Stimulated activated CD4-positive, alpha-beta T cell treated with anti-CD3 and anti-CD28 coated beads, TNF-alpha, amount 100 ng/mL, for 1 hour (primary cell): ENCODE measurements at places on chromosomes 1 and 21.

DNA sequence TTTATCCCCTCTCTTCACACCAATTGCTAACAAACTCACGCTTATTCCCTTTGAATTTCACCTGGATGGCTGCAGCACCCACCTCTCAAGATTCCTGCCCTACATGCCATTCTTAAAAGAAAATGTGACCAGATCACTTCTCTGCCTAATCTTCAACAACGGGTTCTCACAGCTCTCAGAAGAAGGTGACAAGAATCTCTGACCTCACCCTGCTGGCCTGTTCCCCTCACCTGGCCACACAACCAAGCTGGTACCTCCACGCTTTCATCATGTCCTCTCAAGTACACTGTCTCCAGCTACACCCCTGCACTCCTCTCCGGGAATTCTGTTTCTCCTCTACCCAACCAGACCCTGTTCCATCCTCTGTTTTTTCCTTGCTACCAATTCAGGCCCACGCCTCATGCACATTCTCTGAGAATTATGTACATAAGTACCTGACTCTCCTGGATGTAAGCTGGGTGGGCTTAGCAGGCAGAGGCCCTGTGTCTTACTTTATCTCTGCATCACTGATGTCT lies 5.9 kb upstream of the LSS start:
- no peak for DNase-seq

- no peak for DNase-seq
Measured at GRCh38 chr1:205526431-205526830, 22.0 kb downstream of the CDK18 start.

- DNase-seq, result no peak
Measured at GRCh38 chr1:48645883-48646282, 130.8 kb downstream of the BEND5 start.

- no peak for DNase-seq
Measured at GRCh38 chr21:42599486-42599885, 53.9 kb upstream of the PDE9A start.

- DNase-seq, result no peak
Measured at GRCh38 chr1:69055194-69055593, 512.5 kb upstream of the LRRC7 start.

DNA sequence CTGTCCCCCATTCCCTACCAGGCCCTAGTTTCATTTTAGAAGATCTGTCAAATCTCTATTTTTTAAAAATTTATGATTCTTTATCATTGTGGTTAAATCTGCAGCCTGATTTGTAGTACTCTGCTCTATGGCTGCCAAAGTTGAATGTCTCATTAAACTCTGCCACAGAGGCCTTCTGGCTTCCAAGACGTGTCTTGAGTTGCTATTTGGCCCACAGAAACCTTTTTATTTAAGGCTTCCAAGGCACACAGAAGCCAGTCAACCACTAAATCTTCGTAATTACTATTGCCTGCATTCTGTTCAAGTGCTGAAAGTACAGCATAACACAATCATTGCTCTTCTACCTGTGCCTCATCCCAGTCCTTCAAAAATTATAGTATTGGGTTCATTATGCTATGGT lies 971.0 kb downstream of the NCAM2 start:
- no peak for DNase-seq

GRCh38 chr1:207798847-207799246 lies 47.0 kb downstream of the CD46 start:
- DNase-seq, result no peak

DNA sequence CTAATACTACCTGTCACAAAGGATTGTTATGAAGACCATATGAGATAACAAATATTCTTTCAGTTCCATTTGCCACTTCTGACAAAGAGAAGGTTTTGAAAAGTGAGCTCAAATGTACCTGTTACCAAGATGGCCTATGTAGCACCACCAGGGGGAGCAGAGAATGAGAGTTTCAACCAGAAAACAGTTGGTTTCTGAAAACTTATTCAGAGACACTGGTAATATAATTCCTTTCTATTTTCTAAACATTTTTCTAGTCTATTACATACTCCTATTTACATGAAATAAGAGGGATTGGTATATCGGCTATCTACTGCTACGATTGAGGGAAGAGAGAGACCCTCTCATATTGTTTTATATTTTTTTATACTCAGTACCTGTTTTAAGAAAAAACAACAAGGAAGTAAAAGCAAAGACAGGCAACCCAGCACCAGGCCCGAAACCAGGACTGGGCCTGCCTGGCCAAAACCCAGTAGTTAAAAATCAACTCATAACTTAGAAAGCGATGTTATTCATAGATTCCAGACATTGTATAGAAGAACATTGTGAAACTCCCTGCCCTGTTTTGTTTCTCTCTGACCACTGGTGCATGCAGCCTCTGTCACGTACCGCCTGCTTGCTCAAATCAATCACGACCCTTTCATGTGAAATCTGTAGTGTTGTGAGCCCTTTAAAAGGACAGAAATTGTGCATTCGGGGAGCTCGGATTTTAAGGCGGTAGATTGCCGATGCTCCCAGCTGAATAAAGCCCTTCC lies 48.3 kb downstream of the IL23R start:
- no peak for DNase-seq

GRCh38 chr1:97545446-97545845 lies 375.4 kb downstream of the DPYD start:
- no peak for DNase-seq

- DNase-seq, result no peak
Measured at GRCh38 chr1:25492323-25492722, 51.1 kb upstream of the LDLRAP1 start.
